Frontal cortex (tissue), 4 donors: ENCODE measurements at places on chromosomes 1 and 21. TPM values are rescaled to one million over a fixed set of nuclear protein-coding genes. Genes with fewer than 3 reads are reported as not detected.

Gene LRRC42
- total RNA-seq, result 21.2 TPM

Gene S100A12
- 6.9 TPM for total RNA-seq

Gene PLA2G5
- total RNA-seq, result 0.41 TPM

Gene ZBTB18
- 515 TPM for total RNA-seq

Gene EPHA2
- 1.2 TPM for total RNA-seq

Gene ICOSLG
- 0.41 TPM for total RNA-seq

Gene PKLR
- not detected for total RNA-seq

Gene RGS13
- total RNA-seq, result not detected

Gene MYBPH
- not detected for total RNA-seq

Gene OLIG2
- 14.7 TPM for total RNA-seq

Gene ARHGEF11
- 41.6 TPM for total RNA-seq

Gene MRAP
- not detected for total RNA-seq
